ENCODE measurements at places on chromosomes 7 and 10.

DNA sequence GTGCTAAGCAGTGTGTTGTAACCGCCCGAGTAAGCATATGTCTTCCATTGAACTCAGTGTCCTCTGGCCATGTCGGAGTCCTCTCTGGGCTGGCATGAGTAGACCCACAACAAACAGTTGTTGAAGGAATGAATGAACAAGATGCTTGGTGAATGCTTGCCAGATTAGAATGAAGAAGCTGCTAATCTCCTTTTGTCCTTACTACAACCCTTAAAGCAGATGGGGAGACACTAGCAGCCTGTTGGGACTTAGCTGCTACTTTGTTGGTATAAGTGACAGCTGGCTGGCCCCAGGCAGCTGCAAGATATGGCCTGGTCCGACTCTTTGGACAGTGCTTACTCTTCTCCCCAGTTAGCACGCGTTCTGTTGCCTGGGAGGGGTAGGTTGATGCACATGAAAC lies 370.1 kb downstream of the RPS24 start:
- DNase-seq: no peak

DNA sequence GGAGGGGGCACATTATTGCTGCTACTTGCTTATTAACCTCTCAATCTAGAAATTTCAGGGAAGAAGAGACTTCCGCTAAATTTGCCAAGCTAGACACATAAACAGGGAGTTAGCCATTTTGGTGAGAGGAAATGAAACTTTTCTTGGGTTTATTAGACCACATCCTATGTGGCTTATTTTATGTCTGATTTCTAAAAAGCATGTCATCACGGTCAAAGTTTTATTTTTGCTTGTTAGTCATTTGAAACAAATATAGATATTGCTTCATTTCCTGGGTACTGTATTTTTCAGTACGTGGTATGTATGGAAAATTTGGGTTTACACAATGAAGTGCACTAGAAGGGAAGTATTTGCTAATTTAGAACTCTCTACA lies 144.1 kb downstream of the TCF7L2 start:
- no peak for DNase-seq

DNA sequence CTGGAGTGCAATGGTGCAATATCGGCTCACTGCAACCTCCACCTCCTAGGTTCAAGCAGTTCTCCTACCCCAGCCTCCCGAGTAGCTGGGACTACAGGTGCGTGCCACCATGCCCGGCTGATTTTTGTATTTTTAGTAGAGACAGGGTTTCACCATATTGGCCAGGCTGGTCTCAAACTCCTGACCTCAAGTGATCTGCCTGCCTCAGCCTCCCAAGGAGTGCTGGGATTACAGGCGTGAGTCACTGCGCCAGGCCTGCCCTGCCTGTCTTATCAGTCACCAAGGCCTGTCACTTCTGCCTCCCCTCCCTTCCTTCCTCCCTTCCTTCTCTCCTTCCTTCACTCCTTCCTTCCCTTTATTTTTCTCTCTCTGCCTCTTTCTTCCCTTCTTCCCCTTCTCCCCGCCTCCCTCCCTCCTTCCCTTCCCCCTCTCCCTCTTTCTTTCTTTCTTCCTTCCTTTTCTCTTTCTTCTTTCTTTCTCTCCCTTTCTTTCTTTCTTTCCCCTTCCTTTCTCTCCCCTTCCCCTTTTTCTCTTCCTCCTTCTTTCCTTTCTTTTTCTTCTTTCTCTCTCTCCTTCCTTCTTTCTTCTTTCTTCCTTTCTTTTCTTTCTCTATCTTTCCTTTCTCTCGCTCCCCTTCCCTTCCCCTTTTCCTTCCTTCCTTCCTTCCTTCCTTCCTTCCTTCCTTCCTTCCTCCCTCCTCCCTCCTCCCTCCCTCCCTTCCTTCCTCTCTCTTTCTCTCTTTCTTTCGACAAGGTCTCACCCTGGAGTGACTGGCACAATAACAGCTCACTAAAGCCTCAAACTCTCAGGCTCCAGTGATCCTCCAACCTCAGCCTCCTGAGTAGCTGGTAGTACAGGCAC lies 3.1 kb upstream of the ST7 start:
- no peak for DNase-seq

- no peak for DNase-seq
Observed at GRCh38 chr7:68619526-68619925, 978.7 kb upstream of the AUTS2 start.

DNA sequence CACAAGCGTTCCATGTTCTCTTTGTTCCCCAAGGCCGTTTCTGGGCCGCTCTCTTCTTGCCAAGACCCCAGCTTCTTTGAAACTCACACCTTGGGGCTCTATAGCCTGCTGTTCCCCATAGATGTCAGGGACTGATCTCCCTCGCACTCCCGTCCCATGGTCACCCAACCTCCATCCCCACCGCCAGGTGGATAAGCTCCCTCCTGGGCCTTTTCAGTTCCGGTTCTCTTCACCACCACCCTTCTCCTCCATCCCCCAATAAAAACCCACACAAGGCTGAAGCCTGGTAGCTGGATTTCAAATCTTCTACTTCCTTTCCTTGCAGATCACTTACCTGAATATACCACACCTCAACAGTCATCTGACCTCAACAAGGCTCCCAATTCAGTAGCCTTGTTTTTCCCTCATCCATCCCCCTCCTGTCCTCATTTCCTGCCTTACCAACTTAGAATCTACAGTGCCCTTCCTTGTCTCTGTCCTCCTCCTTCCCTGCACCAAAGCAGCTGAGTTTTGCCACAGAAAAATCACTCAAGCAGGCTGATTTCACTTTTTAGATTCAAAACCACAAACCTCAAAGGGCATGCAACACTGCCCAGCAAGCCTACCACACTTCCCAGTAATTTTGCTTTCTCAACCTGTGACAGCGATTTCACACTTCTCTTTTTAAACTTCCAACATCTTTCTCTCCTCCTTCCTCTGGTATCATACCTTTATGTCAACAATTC lies 7.7 kb downstream of the SLC37A3 start:
- no peak for DNase-seq

- DNase-seq: no peak
Observed at GRCh38 chr7:51847461-51848134, 531.0 kb upstream of the COBL start.

- DNase-seq: no peak
Observed at GRCh38 chr10:103382769-103383168, 13.5 kb downstream of the ATP5MK start.

DNA sequence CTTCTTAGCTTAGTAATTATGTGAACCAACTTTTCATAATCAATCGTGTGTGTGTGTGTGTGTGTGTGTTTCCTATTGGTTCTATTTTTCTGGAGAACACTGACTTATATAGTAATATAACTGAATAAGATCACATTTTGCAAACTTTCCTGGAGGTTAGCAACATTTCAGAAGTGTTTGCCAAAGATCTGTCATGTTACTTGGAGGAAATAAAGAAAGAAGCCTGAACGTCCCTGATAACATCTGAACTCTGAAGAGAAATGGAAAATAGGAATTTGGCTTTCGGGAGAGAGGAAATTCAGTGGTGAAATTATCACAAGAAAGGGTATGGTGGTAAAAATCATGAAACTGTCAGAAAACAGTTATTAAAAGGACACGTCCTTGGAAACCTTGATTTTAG lies 984.4 kb upstream of the AUTS2 start:
- DNase-seq: no peak

DNA sequence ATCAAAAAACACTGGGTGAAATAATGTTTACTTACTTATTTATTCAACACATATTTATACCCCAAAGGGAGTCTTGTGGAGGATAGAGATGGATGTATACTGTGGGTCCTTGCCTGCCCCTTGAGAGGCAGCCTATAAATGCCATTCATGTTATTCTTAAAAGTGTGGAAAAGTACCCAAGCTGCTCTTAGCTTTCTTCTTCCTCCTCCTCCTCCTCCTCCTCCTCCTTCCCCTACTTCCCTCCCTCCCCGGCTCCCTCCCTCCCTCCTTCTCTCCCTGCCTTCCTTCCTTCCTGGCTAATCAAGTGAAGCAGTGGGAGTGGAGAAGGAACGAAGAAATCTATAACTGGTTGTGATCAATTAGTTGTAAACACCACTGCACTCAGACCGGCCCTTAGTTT lies 21.2 kb upstream of the IGF2BP3 start:
- no peak for DNase-seq

DNA sequence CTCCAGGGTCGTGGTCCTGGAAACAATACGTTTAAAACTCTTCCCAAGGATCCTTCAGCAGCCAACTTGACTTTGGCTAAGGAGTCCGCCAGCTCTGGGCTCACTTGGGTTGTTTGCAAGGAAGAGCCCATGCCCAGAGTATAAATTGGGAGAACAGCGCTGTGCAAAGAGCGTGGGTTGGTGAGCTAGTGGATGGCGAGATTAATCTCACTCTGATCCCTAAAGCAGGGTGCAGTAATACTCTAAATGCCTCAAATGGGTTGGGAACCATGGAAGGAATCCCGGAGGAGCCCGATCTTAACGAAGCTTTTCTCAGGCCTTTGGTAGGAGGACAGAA lies 495 bp upstream of the SDHAF3 start:
- no peak for DNase-seq

DNA sequence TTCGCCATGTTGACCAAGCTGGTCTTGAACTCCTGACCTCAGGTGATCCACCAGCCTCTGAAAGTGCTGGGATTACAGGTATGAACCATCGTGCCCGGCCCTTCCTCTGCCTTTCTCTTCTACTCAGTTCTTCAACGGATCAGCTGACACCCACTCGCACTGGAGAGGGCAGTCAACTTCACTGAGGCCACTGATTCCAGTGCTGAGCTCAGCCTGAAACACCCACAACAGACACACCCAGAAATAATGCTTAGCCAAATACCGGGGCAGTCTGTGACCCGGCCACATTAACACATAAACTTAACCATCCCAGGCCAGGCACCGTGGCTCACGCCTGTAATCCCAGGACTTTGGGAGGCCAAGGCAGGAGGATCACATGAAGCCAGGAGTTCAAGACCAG lies 119.3 kb upstream of the CHST15 start:
- DNase-seq: no peak

GRCh38 chr10:115945701-115946445 lies 327.1 kb downstream of the GFRA1 start:
- DNase-seq: no peak

DNA sequence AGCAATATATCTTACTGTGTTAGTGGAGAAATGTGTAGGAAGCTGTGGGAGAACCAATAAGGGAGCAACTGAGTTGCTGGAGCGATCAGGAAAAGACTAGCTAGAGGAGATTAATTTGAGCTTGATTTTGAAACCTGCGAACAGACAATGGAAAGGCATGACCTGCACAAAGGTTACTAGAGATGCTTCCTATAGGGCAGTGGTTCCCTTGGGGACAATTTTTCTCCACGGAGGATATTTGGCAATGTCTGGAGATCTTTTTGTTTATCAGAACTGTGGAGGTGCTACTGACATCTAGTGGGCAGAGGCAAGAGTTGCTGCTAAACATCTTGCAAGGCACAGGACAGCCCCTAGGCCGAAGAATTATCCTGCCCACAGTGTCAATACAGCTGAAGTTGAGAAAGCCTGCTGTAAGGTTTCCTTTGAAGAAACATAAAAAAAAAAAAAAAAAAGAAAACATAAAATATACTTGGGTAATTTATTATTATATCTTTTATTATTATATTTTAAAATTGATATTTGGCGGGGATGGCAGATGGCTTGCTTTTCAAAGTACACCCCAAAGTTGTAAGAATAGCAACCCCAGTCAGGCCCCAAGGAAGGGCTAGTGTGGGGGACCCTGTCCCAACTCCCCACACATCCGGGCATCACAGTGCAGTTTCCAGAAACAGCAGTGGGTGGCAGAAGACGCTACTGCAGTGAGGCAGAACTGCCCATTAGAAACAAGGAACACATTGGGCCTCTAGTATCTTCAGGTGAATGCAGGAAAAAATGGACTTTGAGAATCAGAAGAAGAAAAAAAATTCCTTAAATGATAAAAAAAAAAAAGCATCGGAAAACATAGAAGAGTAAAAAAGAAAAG lies 481.6 kb downstream of the SH2D4B start:
- peak; percentile 0 for DNase-seq

- no peak for DNase-seq
Observed at GRCh38 chr10:114852197-114852596, 30.6 kb downstream of the FHIP2A start.

DNA sequence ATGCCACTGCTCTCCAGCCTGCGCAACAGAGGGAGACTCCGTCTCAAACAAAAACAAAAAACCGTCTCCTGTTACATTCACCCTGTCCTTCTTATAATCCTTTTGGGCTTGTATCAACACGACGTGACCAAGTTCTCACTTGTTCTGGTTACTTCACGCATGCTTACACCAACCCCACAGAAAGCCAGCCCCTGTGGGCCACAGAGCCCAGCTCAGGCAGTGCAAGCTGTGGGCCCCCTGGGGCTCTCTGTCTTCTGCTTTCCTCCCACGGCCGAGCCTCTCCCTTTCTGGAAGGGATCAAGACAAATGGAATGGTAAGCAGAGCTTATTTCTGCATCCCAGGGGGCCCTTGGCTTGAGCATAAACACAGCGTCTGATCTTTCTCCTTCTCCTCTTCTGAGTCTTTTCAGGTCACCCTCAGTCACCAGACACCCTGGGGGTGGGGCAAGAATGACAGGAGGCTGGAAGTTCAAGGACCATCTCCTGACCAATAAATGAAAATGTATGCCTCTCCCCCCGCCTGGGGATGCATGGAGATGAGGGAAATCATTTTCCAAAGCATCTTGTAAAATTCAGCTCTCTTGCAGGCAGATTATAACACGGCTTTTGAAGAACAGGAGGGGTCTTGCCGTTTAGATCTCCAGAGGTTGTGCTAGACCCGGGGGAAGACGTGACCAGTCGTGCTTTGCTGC lies 19.0 kb upstream of the TRIM56 start:
- DNase-seq: no peak

- DNase-seq: peak; percentile 4
Observed at GRCh38 chr10:120477021-120477742, 20.2 kb downstream of the PLPP4 start.
